Osteoblast (primary cell): ENCODE measurements at places on chromosomes 12 and 14. TPM values are rescaled to one million over a fixed set of nuclear protein-coding genes. Genes with fewer than 3 reads are reported as not detected.

IL26 gene
- 2.4 and 3.6 TPM in 2 replicates for total RNA-seq

DNA sequence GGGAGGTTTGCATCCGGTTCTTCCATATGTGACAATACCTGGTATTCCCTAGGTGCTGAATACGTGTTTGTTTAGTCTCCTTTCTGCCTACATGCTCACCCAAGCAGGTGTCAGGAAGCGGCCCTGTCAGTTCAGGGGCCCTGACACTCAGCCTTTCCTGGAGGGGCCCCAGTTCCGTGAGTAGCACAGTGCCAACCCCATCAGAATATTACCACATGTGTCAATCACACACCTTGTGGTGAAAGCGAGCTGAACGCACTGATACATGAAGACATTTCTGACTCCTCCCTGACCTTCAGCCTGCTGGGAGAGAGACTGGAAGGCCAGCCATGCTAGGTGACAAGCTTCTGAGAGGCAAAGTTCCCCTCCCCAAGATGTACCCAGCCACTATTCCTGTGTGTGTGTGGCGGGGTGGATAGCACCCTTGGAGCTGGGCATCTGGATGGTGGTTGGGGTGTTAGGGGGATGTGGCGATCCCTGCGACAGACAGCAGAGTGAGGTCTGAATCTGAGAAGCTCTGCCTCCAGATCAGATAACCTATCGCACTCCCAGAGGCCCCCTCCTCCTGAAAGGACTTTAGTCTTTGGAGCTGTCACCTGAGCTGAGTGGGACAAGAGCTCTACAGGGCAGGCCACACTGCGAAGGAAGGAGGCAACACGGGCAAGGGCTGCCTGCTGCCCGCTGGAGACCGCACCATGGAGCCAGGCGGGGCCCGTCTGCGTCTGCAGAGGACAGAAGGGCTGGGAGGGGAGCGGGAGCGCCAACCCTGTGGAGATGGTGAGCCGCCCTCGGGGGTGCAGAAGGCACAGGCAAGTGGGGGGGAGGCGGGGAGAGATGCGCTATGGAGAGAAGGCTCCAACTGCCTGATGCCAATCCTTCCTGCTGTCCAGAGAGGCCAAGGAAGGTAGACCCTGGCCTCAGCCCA is at the start of gene SOAT2:
TSS of gene SOAT2 (plus strand) at position 604 of the 925 bp plus-strand sequence. CDS start at position 696, 92 bp downstream.
- DNase-seq: peak; percentile 47

GRCh38 chr12:7729746-7730145 is 17.4 kb downstream of the CLEC4C start:
- DNase-seq: no peak

- no peak for DNase-seq
Observed at GRCh38 chr12:110760204-110760609, 17.5 kb upstream of the PPP1CC start.

- DNase-seq: peak; percentile 88
Observed at GRCh38 chr12:49965836-49966235, 4.2 kb downstream of the AQP5 start.

ST8SIA1 gene
- 6.2 TPM in 2 replicates for total RNA-seq

IKBIP gene
- 47.4 and 57.8 TPM in 2 replicates for total RNA-seq

DNA sequence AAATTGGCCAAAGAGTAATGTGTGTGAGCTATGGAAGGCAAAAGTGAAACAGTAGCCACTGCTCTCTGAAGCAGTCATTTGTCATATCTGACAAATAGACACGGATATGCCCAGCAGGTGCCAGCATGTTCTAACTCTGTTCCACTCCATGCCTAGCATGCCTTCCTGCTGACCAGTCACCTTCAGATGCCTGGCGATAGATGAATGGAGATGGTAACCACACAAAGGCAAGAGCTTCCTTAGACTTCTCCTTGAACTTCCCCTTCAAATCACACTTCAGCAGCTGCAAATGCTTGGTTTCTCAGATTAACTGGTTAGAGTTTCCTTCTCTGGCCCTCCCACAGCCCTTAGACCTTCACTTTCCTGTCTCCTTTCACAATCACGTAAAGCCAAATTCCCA is 429.9 kb downstream of the DAD1 start:
- no peak for DNase-seq

CCDC92 gene
- 25.7 and 29.5 TPM in 2 replicates for total RNA-seq

- no peak for DNase-seq
Observed at GRCh38 chr14:60977847-60978246, 3.0 kb downstream of the TRMT5 start.

PYM1 gene
- total RNA-seq: 25.0 and 31.5 TPM in 2 replicates

- no peak for DNase-seq
Observed at GRCh38 chr12:22285846-22286245, 48.7 kb downstream of the ST8SIA1 start.

DNA sequence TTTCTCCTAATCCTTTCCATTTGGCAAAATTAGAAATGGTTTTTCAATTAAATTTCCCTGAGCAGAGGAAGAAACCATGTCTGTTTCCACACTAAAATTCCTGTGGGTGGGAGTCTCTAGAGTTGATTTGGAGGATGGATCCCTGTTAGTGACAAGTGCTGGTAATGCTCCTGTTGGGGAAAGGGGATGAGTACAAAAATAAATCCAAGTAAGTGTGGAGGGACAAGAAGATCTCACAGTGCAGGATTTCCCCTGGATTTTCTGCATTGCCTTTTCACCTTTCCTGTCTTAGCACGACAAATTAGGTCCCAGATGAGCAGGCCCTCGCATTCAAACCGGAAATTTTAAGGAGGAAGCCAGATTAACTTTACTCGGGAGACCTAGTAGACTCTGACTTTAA is 107.5 kb downstream of the DAD1 start:
- no peak for DNase-seq

KLRC3 gene
- total RNA-seq: 0.72 TPM in 1 of 2 replicates, not detected in the other

TRHDE gene
- under 0.01 and 0.59 TPM in 2 replicates for total RNA-seq

RNASE7 gene
- not detected in 2 replicates for total RNA-seq

CD4 gene
- total RNA-seq: 10.9 and 15.0 TPM in 2 replicates

RAPGEF3 gene
- 3.5 and 4.3 TPM in 2 replicates for total RNA-seq

GRCh38 chr12:70543444-70543843 is 93.8 kb downstream of the PTPRB start:
- DNase-seq: peak; percentile 87

- no peak for DNase-seq
Observed at GRCh38 chr12:98799822-98800221, 154.7 kb downstream of the APAF1 start.

TSPAN19 gene
- total RNA-seq: not detected in 2 replicates

LTB4R gene
- 1.2 and 1.8 TPM in 2 replicates for total RNA-seq
